Right atrium auricular region (tissue), 2 donors: ENCODE measurements at places on chromosomes 5 and 9. TPM values are rescaled to one million over a fixed set of nuclear protein-coding genes. Genes with fewer than 3 reads are reported as not detected.

- H3K36me3 ChIP-seq: no peaks in the 10 kb centered on the region
- no peaks in the 10 kb centered on the region for H3K27me3 ChIP-seq
- no peaks in the 10 kb centered on the region for H3K4me1 ChIP-seq
These were observed 20.4 kb downstream of the FNIP1 start for GRCh38 chr5:131776450-131776849.

GRCh38 chr9:9142001-9142400 lies 1342.4 kb upstream of the DMAC1 start:
- no peak for DNase-seq
- no peaks in the 10 kb centered on the region for H3K36me3 ChIP-seq
- H3K27me3 ChIP-seq: no peaks in the 10 kb centered on the region

The SEMA4D gene
- total RNA-seq: 14.6 TPM

GRCh38 chr9:73037613-73038012 lies 84.8 kb upstream of the ALDH1A1 start:
- no peak overlapping the region for H3K27ac ChIP-seq
- DNase-seq: no peak
- H3K36me3 ChIP-seq: no peaks in the 10 kb centered on the region

DNA sequence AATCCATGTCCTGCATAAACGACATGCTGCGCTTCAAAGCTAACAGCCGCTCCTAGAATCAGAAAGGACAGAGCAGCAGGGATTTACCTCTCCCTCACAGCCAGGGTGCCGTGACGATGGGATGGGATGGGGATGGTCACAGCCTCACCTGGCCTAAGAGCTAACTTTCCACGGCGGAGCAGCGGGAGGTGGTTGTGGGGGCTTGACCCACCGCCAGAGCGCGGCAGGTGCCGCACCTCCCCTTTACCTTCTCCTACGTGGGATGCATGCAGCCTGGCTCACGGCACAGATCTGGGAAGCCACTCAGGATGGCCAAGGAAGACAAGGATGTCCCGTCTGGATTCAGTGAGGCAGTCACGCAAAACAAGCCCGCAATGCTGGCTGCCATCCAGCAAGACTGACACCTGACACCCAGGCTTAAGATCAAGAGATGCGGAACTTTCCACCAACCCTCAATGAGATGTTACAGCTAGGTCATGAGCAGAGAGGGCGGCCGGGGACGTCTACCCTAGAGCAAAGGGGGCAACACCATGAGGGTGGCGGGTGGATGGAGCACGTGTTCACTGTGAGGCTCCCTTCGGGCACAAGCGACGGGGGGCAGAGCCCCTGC lies 5.8 kb downstream of the BRD9 start:
- H3K4me3 ChIP-seq: no peak overlapping the region
- H3K27ac ChIP-seq: no peak overlapping the region
- H3K4me1 ChIP-seq: no peaks in the 10 kb centered on the region
- no peaks in the 10 kb centered on the region for H3K27me3 ChIP-seq

DNA sequence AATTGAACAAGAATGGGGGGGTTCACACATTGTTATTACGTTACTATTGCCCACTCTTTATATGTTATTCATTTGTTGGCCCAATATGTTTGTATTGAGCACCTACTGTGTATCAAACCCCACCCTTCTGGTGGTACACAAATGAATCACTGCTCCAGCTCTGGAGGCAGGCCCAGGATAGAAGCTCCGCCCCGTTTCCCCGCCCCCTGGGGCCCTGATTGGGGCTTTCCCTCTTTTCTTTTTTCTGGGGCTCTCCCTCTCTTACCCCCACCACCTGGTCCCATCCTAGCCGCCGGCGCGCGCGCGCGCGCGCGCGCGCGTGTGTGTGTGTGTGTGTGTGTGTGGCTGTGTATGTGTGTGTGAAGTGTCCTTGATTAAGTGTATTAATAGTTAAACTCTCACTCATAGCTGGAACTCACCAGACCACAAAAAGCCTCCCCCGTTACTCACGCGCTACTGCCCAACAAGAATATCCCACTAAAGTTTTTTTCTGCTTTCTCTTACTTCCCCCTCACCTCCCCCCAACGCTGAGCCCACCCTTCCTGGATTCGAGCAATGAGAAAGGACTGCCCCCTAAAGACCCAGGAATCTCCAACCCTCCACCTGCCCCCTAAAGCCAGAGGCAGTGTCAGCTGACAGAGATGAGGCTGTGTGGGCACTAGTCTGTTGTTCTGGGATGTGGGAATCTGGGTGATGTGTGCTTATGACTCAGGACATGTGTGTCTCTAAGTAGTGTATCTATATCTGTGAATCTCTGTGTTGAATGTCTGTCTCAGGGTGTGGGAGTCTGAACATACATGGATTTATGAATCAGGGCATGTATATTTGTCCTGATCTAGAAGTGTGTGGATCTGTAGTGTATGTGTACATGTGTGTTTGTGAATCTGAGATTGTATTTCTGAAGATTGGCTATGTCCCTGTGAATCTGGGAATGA lies 4.0 kb downstream of the CXXC5 start:
- H3K27ac ChIP-seq: peak overlapping the region; percentile 97
- H3K27me3 ChIP-seq: no peaks in the 10 kb centered on the region
- peak overlapping the region; percentile 12 for H3K4me3 ChIP-seq
- no peaks in the 10 kb centered on the region for H3K36me3 ChIP-seq
- H3K4me1 ChIP-seq: no peaks in the 10 kb centered on the region

The SMC2 gene
- 14.5 TPM for total RNA-seq

GRCh38 chr5:60896991-60897390 lies 47.9 kb downstream of the ERCC8 start:
- H3K27ac ChIP-seq: no peak overlapping the region
- peaks cover 7% of the 10 kb centered on the region for H3K36me3 ChIP-seq
- H3K4me1 ChIP-seq: no peaks in the 10 kb centered on the region
- DNase-seq: no peak

DNA sequence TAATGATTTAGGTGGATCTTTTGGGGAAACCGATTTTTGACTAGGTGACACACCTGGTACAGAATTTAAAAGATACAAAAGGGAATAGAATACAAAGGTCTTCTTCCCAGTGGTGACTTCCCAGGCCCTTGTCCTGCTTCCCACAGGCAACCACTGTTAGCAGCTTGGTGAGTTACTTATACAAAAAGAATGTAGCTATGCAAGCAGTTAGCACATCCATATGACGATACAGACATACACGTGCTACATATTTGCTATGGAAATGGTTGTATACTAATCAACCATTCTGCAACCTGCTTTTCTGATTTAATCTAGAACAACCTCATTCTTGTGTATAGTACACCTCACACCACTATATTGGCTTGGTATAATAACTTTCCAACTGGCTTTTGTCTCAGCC lies 51.0 kb downstream of the OTULIN start:
- no peaks in the 10 kb centered on the region for H3K27me3 ChIP-seq
- H3K36me3 ChIP-seq: peaks cover 59% of the 10 kb centered on the region
- H3K4me3 ChIP-seq: no peak overlapping the region
- no peak for DNase-seq
- H3K4me1 ChIP-seq: peaks cover 4% of the 10 kb centered on the region

The OR1Q1 gene
- not detected for total RNA-seq

- H3K36me3 ChIP-seq: no peaks in the 10 kb centered on the region
- no peak overlapping the region for H3K4me3 ChIP-seq
- H3K27me3 ChIP-seq: no peaks in the 10 kb centered on the region
- H3K27ac ChIP-seq: no peak overlapping the region
- H3K4me1 ChIP-seq: no peaks in the 10 kb centered on the region
These were observed 128.9 kb upstream of the SPEF2 start for GRCh38 chr5:35488791-35489190.
